A172 (cell line): ENCODE measurements at places on chromosomes 6 and 20. TPM values are rescaled to one million over a fixed set of nuclear protein-coding genes. Genes with fewer than 3 reads are reported as not detected.

PRICKLE4 gene
- total RNA-seq = not detected in 2 replicates

NKAIN2 gene
- total RNA-seq = not detected in 2 replicates

PLG gene
- total RNA-seq = not detected in 2 replicates

ERMARD gene
- 12.5 and 16.6 TPM in 2 replicates for total RNA-seq

ZBTB46 gene
- total RNA-seq = 6.8 and 10.3 TPM in 2 replicates

GSTA4 gene
- total RNA-seq = 14.9 and 15.7 TPM in 2 replicates

TFAP2D gene
- not detected in 2 replicates for total RNA-seq

RALGAPA2 gene
- 7.4 and 11.8 TPM in 2 replicates for total RNA-seq

SLC22A16 gene
- total RNA-seq = not detected in 2 replicates

SLA2 gene
- 0.17 TPM in 1 of 2 replicates, not detected in the other for total RNA-seq

MPIG6B gene
- not detected in 2 replicates for total RNA-seq

SLC17A9 gene
- total RNA-seq = not detected in 2 replicates

VGLL2 gene
- total RNA-seq = not detected in 2 replicates

ZBP1 gene
- 0.14 TPM in 1 of 2 replicates, not detected in the other for total RNA-seq

KIF16B gene
- total RNA-seq = 11.2 and 12.6 TPM in 2 replicates

MEP1A gene
- not detected in 2 replicates for total RNA-seq

BPIFB1 gene
- total RNA-seq = not detected in 2 replicates

MATN4 gene
- total RNA-seq = not detected in 2 replicates

SAMD5 gene
- total RNA-seq = 1.8 and 2.7 TPM in 2 replicates

C6orf15 gene
- 2.4 TPM in 2 replicates for total RNA-seq

FAM217B gene
- total RNA-seq = 3.8 and 11.5 TPM in 2 replicates

TRDN gene
- total RNA-seq = 0.09 and 0.17 TPM in 2 replicates

FOXC1 gene
- total RNA-seq = 3.5 and 4.6 TPM in 2 replicates

EPHA7 gene
- total RNA-seq = not detected in 2 replicates

TSBP1 gene
- total RNA-seq = not detected in 2 replicates

ANKRD66 gene
- not detected in 2 replicates for total RNA-seq

TUBB2A gene
- total RNA-seq = 291 and 339 TPM in 2 replicates

BMP7 gene
- 7.8 and 10.2 TPM in 2 replicates for total RNA-seq

SLC29A1 gene
- total RNA-seq = 24.7 and 26.2 TPM in 2 replicates

BHLHE23 gene
- not detected in 2 replicates for total RNA-seq

TPD52L2 gene
- 149 and 174 TPM in 2 replicates for total RNA-seq

COMMD7 gene
- total RNA-seq = 76.8 and 85.5 TPM in 2 replicates

GJA1 gene
- total RNA-seq = 59.4 and 65.3 TPM in 2 replicates

XKR7 gene
- not detected in 2 replicates for total RNA-seq

ENPP5 gene
- total RNA-seq = not detected in 2 replicates

NFKBIE gene
- total RNA-seq = 22.4 and 33.4 TPM in 2 replicates

MYBL2 gene
- 77.7 and 80.8 TPM in 2 replicates for total RNA-seq

EMILIN3 gene
- total RNA-seq = not detected in 2 replicates

HDGFL1 gene
- not detected in 2 replicates for total RNA-seq
